ENCODE measurements at places on chromosomes 2 and 18.

DNA sequence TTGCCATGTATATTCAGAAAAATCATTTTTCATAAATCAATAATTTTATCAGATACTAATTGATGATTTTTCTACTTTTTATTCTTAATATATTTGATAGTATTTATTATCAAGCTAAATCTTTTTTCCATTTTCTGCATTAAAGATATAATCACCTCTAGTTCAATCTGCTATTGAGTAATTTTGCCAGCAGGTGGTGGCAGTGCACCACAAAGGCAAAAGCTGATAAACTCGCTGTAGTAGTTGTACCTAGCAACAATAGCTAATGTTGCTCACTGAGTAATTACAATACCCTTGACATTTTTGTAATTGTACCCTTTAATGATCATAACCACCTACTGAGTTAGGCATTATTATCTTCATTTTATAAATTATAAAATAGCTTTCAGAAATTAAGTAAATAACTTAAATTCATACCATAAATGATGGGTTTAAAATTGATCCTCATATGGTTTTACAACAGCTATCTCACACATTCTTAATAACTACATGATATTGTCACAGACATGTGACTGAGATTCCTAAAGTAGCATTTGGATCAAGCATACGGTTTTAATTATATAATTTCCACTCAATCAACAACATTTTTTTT, 52.0 kb upstream of the CALCRL start:
- peak; percentile 67 for DNase-seq

GRCh38 chr2:28643911-28644334, 107.7 kb upstream of the PPP1CB start:
- DNase-seq: no peak

GRCh38 chr2:160353166-160353565, 140.4 kb downstream of the RBMS1 start:
- no peak for DNase-seq

GRCh38 chr2:186733414-186733813, 39.6 kb downstream of the FAM171B start:
- peak; percentile 45 for DNase-seq

GRCh38 chr2:165627470-165627869, 158.0 kb downstream of the CSRNP3 start:
- DNase-seq: no peak

DNA sequence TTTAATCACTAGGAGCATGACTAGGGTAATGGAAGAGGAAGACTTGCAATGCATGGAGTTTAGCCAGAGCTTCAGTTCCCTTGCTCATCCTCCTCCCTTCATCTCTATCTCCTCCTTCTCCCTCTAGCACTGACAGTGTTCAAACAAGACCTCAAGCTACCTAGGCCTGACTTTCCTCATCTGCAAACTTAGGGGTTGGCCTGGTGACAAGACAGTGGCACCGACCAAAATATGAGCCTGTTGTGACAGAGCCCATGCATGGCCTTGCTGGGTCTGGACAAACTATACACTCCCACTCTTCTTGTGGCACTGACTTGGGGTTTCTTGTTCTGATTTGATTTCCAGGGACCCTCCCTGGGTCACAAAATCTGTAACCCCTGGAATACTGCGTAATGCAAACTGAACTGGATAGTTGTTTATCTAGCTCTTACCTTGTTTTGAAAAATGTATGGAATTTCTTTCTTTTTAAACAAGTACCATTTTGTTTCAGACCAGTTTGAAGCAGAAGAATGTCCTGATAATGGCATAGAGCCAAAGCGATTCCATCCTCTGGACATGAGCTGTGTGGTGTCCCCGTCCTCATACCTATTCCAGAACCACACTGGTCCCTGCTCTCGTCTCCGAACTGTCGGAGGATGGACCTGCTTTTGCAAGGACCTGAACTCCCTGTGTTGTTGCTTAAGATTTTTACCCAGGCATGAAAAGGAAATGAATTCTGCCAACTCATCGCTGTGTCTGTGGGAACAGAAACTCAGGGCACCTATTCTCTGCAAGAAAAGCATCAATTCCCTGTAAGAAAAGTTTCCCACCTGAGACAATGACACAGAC, 33.4 kb upstream of the PPP4R1 start:
- DNase-seq: no peak

DNA sequence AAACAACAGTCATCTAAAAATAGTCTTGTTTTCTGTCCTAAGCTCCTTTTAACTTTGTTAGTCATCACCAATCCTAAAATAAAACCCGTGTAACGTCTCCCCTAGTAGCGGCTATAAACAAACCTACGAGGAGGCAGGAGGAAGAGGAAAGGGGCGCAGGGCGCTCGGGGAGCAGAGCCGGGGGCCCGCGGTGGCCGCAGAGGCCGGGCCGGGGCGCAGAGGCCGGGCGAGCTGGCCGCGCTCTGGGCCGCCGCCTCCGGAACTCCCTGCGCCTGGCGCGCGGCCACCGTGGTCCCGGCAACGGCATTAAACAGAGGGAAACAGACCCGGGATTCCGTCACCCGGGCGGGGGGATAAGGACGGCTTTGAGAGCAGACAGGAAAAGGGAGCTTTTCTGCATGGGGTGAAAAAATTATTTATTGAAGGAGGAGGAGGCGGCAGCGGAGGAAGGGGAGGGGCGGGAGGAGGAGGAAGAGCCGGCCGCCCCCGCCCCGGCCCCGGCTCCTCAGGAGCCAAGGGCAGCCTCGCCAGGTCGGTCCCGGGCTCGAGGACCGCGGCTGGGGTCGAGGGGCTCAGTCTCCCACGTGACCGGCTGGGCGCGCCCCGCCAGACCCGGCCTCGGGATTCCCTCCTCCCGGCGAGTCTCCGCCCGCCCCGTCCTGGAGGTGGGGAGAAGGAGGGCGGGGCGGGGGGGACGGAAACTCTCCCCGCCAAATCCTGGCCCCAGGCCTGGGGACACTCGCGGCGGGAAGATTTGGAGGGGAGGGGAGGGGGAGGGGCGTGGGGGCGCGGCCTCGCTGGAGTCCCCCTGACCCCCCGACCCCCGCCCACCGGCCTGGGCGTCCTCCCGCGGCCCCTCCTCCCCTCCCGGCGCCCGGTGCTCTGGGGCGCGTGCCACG, 1.8 kb upstream of the NFATC1 start:
- DNase-seq: peak; percentile 51

DNA sequence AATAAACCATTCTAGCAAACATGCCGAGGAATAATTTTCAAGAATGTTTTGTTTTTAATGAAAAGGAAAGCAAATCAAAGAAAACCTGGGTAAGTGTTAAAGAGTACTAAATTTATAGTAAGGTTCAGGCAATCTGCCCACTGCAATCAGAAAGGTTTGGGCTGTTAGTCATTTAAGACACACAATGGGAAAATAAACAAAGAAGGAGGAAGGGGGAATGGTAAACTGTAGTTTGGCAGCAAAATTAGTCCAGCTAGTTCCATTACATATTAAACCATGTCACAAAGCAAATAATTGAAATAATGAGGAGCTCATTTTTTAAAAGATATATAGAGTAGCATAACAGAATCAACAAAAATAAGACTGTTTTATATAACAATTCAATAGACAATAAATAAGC, 87.5 kb upstream of the COPS8 start:
- no peak for DNase-seq

DNA sequence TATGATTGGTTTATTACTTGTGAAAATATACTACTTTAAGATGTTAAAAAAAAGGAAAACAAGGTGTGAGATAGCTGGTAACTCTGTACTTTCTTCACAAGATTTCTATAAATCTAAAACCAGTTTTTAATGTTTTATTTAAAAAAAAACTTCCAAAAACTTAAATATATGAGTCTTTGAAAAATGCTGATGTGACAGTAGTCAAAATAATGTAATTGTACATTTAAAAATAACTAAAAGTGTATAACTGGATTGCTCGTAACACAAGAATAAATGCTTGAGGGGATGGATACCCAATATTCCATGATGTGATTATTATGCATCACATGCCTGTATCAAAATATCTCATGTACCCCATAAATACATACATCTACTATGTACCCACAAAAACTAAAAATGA, 464.9 kb downstream of the NYAP2 start:
- no peak for DNase-seq

- DNase-seq: no peak
Measured at GRCh38 chr2:96841701-96842495, 1.9 kb downstream of the ANKRD23 start.

GRCh38 chr2:157460384-157460837, 16.5 kb upstream of the CYTIP start:
- no peak for DNase-seq

GRCh38 chr2:240905176-240905781, 857 bp upstream of the CROCC2 start:
- DNase-seq: no peak

DNA sequence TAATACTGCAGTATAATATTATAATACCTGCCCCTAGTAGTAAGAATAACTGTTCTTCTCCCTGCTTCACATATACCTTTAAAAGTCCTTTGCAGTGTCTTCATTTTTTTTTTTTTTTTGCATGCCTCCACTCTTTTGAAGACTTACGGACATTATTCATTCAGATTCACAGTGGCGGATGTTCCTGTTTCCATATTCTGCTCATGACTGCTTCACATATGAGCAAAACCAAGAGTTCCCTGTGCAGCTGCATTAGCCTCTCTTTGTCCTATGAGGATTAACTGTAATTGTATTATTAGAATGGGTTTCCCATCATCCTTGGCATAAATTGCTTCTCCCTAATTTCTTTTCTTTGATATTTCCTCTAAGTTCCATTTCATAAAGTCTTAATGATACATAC, 12.8 kb downstream of the IL18RAP start:
- no peak for DNase-seq

DNA sequence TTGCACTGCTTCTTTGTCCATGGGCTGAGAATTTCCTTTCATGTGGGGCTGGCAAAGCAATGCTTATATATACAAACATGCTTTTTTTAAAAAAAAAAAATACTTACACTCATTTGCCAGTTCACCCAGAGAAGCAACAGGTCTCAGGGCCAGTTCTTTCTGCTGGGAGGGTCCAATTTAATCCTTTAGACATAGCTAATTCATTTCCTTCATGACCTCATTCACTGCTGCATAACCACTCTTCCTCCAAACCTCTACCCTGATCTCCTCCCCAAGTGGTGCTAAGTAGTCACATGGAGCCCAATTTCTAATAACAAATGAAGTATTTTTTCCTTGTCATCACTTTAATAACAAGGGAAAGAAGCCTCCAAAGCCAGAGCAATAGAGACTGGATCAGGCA, 17.1 kb upstream of the TMEM178A start:
- no peak for DNase-seq

- DNase-seq: no peak
Measured at GRCh38 chr2:24492421-24493279, 1.6 kb downstream of the NCOA1 start.

DNA sequence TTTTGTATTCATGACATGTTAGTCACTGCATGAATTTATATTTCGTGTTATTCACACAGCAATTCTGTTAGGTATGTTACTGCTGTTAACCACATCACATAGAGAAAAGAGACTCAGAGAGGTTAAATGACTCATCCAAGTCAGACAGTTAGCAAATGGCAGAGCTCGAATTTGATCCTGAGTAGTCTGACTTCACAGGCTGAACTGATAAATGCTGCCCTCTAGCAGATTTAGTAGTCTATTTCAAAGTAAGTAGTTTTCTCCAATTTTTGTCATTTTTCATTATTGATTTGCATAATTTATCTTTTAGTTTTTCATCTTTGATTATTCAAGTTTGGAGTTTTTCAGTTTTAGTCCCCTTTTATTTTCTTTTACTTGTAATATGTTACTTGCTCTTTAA, 58.3 kb downstream of the WDR7 start:
- DNase-seq: no peak

DNA sequence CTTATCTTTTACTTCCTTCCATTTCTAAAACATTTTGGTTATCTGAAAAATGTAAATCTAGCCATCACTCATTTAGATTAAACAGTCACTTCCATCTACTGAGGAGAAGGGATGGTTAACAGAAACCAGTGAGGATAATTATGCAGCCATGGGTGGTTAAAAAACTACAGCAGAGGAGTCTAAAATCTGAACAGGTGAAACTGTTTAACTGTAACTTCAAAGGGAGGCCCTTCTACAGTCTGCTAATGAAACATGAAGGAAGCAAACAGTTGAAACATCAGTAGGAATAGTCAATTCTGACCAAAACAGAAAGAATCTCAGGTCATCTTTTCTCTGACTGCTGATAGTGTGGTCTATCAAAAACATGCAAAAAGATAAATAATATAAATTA, 71.0 kb downstream of the DTNB start:
- no peak for DNase-seq

- DNase-seq: no peak
Measured at GRCh38 chr18:23277399-23277798, 142.1 kb downstream of the CABLES1 start.

DNA sequence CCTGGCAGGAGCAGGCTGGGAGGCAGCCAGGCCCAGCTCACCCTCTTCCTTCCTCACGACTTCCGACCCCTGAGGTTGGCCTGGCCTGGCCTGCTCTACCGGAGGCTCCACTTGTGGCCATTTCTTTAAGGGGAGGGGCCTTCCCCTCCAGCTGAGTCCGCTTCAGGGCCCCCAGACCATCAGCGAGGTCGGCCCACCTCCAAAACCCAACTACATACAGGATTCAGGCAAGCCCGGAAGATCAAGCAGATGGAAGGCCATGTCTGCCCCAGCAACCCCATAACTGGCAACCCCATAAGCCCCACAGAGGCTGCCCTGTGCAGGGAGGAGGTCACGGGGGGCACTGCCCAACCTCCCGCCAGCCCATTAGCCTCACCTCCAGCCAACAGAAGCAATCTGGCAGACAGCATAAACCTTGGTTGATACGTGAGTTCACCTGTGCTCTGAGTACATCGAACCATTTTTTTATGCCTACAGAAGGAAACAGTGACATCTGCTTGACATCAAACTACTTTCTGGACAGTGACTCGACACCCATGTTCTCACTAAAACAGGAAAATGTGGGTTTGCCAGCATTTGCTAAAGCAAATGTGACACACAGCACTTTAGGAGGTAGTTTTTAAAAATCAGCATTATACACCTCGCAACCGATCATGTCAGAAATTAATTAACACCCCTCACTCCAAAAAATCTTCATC, 98.9 kb downstream of the EIPR1 start:
- DNase-seq: no peak
